ENCODE measurements at places on chromosomes 4 and X.
A peak's percentile ranks its signal among the peaks of the same experiment; 100 is the strongest.

- DNase-seq, result no peak
Observed at GRCh38 chr4:95363966-95364365, 184.8 kb downstream of the UNC5C start.

DNA sequence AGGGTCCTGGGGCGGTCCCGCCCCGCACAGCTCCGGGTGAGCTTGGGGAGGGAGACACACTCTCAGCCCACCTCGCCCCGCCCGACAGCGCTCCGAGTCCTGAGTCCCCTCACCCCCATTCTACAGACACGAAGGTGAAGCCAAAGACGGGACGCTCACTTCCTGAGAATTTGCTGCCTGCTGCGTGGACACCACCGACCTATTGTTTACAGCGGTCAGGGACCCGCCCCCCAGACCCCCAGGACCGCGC is 796 bp upstream of the ZNF141 start:
- DNase-seq, result no peak

GRCh38 chr4:151908201-151908600 is 147.4 kb upstream of the GATB start:
- DNase-seq, result no peak

DNA sequence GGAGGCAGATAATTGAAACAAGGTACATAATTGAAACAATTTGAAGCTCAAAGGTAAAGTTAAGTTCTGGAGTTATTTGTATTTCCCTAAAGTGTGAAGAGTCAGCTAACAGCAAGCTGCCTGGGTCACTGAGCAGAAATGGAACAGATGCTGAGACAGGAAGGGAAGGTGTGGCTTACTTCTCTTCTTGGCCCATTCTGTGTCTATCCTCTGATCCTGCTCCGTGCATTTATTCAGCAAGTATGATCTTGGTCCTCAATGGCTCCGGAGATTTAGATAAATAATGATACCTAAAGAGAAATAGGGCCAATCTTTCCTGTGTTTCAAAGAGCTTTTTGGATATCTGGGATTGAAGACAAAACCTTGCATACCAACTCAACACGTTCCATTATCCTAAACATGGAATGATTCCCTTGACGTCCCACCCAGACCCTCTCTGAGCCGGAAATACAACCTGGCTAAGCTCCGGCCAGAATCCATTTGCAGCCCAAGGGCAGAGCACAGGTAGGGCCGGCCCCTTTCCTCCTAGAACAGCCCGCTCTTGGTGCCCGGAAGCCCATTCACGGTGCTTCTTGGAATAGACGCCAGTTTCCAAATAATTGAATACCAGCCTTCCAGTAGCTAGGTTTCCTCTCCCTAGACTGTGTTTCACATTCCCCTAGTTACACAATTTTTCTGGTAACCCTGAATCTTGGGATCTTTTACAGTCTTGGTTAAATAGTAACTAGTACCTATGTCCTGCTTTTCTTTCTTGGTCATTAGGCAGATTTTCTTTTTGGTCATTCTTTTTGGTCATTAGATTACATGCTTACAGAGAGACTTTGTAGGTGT is 211.0 kb downstream of the NWD2 start:
- DNase-seq, result no peak

DNA sequence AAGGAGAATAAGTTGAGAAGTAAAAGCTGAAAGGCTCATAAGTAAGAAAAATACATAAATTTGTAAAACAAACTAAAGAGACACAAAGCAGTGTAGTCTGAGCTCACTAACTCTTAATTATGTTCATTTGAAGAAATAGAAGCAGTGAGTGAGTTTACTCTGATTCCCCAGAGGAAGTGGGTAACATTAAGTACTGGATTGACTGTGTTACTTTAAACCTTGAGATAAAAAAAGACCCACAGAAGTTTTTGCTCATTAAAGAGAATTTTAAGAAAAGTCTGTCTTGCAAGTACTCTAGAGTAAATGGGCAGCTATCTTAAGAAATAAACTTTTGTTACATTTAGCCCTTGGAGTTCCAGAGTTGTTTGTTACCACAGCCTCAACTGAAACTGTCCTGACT is 2466.9 kb downstream of the PCDH7 start:
- DNase-seq, result no peak

DNA sequence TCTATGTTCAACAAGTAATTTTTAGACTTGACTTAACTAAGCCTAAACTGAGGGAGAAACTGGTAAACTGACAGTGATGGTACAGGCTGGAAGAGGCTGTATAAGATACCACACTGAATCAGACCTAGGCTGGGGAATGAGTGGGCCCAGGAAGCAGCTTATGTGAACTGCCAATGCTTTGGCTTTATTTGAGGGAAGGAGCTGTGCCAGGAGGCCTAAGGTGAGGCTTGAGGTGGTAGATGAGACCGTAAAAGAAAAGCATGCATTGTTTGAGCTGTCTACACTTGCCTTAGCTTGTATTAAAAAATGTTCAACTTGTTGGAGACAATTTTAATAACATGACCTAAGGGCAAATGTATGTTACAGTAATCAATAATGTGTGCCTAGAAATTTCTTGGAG is 96.2 kb downstream of the RS1 start:
- no peak for DNase-seq

GRCh38 chrX:132433001-132433400 is 55.8 kb downstream of the MBNL3 start:
- DNase-seq, result no peak

DNA sequence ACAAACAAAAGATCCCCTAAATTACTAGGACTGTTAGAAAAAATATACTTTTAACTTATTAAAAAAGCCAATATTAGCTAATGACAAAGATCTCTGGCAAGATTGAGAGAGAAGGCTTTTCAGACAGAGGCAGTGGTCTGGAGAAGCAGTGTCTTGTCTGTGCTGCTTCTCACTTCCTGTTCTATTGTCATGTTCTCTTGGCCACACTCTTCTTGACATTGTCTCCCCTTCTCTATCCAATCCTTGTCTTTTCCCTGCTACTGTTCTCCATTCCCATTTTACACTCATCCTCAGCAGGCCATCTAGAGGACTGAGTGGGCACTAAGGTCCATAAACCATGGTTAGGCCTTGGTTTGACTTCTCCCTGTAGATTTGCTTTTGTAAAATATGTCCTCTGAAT is 14.0 kb upstream of the TAPT1 start:
- DNase-seq, result no peak

GRCh38 chr4:23697001-23697528 is 192.8 kb downstream of the PPARGC1A start:
- no peak for DNase-seq

DNA sequence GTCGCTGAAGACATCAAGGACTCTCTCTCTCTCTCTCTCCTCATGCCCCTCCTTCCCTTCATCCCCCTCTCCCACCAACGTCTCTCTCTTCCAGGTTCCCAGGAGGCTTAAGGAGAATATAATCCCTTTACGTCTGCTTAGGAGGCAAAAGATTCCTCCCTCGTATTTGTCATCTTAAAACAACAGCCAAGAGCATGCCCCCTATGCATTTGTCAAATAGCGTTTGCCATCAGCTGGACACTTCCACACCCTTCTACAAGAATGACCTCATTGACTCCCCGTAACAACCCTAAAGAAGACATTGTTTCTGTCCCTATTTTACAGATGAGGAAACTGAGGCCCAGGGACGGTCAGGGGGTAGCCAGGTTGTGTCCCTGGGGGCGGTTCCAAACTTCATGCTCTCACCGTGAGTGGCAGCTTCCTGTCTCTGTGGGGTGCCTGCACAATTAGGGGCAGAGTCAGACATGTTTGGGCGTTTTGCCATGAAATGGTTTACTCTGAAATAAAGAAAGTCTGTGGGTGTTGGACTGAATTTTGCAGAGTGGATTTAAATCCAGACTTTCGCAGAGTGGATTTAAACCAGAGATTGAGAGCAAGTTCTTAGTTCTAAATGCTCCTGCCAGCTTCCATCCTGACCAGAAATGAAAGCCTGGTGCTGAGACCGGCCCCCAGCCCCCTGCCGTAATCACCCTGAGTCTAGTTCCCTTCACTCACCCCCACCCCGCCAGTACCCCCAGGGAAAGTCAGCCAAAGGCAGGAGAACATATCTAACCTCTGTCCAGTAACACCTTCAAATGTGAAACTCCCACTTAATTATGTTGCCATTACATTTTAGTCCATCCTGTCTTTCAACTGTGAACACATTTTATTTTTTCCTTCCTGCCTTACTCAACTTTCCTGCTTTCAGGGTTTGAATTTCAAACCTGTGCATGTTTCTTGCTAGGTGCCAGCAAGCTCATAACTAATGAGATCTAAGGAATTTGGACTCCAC is 44.3 kb upstream of the TBL1X start:
- no peak for DNase-seq

- DNase-seq, result peak; percentile 20
Observed at GRCh38 chrX:13051529-13052172, 7.2 kb upstream of the FAM9C start.

DNA sequence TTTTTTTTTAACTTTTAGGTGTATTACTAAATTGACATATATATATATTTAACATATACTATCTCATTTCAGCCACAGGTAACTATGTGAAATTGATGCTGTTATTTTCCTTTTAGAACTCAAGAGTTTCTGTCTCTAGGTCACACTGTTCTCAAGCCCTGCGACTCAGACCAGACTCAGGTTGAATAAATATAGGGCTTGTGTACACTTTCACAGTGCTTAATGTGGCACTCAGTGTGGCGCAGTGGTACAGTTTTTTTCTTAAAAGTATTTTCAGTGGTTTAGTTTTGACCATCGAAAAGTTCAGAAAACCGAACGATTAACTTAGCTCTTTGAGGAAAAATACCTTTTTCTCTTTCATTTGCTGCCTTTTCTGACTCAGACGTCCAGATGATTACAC is 24.7 kb downstream of the PACRGL start:
- DNase-seq, result no peak

DNA sequence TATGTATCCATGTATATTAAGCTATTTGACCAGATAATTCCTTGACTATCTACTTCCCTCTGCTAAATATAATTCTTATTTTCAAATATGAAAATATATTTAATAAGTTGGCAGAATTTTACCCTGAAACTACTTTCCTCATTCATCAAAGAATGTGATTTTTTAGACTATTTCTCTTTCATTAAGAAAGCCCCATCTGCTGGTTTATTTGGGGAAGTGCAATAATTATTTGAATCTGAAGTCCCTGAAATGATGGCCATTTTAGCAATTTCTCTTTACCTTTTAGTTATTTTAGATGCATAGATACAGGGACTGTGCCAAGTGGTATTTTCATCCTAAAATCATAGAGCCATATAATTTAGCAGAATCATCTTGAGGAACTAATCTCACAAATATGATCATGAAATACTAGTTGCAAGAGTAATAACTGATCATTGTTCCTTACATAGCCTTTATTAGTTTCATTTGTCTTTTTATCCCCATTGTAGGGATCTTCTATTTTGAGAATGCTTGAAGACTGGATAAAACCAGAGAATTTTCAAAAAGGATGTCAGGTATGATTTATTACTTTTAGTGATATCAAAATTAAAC is 39.0 kb downstream of the ENPEP start:
- DNase-seq, result no peak

- no peak for DNase-seq
Observed at GRCh38 chr4:94828882-94829281, 71.1 kb downstream of the BMPR1B start.

GRCh38 chr4:38344929-38345328 is 319.1 kb upstream of the KLF3 start:
- no peak for DNase-seq

- DNase-seq, result peak; percentile 70
Observed at GRCh38 chrX:12970691-12971202, 4.2 kb upstream of the TMSB4X start.

- DNase-seq, result no peak
Observed at GRCh38 chr4:19819737-19820136, 432.0 kb upstream of the SLIT2 start.

- no peak for DNase-seq
Observed at GRCh38 chrX:120561634-120562568, 1.1 kb upstream of the CUL4B start.

DNA sequence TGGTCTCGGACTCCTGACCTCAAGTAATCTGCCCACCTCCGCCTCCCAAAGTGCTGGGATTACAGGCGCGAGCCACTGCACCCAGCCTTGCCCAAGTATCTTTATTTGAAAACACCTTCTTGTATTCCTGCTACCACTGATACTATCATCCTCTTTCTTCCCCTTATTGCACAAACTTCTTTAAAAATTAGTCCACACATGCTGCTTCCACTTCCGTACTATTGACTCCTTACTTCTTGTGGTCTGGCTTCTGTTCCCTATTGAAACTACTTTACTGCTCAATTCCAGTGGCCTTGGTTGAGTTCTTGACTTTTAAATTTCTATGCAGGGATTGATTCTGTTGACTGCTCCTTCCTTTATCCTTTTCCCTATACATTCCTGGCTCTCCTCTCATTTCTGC is 38.8 kb downstream of the MTM1 start:
- no peak for DNase-seq

DNA sequence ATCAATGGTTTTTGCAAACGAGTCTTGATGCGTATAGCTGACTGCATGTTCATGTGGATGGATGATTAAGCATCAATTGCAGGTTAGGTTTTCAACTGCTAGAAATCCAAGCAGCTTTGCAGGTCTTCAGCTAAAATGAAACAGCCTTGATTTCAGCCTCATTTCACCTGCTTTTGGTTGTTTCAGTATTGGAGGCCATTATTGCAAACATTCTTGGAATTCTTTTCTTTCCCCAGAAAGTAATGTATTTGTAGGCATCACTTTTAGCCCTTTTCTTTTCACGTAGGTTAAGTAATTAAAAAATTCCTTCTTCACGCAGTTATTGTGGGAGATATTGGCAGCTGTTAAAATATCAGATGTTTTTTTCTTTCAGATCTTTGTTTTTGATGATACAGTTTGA is 8.8 kb downstream of the ZAR1 start:
- DNase-seq, result no peak

- no peak for DNase-seq
Observed at GRCh38 chr4:127236889-127237288, 395.9 kb upstream of the INTU start.
